Astrocyte of the spinal cord (primary cell): ENCODE measurements at places on chromosomes 5 and 9.

DNA sequence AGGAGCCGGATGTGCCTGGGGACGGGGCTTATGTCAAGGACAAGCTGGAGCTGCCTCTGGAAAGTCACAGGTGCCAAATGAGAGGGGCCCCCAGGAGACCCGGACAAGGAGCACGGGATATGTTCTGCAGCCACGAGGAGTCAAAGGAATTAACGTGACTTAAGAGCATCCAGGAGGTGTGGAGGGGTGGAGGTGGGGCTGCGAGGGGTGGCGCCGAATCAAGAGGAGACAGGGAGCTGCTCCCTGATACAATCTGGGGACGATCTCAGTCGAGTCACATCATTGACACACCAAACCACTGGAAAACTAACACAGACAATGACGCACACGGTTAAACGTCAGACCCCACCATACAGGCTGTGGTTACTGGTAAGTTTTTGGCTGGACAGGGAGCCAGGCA, 10.4 kb downstream of the CCDC127 start:
- DNase-seq: no peak

GRCh38 chr9:34492051-34492450, 30.7 kb downstream of the ENHO start:
- no peak for DNase-seq

- no peak for DNase-seq
Observed at GRCh38 chr5:176817369-176817840, 7.0 kb downstream of the UNC5A start.

DNA sequence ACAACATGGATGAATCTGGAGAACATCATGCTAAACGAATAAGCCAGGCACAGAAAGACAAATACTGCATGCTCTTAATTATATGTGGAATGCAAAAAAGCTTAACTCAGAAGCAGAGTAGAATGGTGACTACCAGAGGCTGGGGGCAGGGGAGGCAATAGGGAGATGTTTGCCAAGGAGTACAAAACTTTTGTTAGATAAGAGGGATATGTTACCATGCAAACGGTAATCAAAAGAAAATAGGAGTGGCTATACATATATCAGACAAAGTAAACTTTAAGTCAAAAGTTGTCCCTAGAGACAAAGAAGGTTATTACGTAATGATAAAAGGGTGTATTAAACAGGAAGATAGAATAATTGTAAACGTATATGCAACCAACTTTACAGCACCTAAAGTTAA, 17.8 kb upstream of the BTNL3 start:
- DNase-seq: no peak

GRCh38 chr5:131530706-131531331, 104.2 kb downstream of the RAPGEF6 start:
- no peak for DNase-seq

GRCh38 chr5:32276173-32276853, 36.4 kb downstream of the MTMR12 start:
- peak; percentile 51 for DNase-seq

DNA sequence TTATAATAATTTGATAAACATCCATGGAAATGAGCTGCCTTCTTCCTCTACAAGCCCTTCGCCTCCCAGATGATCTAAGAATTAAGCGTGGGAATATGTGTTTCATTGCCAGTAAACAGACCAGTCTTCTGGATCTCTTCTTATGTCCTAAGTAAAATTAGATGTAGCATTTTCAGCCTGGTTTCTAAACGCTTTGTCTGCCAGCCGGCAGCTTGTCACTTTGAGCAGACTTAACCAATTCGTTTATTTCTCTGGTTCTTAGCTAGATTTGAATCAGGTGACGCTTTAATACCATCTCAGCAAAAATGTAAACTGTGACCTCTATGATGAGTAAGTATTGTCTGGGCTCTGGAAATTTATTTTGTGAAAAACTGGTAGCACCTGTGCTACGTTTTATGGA, 380.6 kb upstream of the NUDT12 start:
- DNase-seq: no peak

GRCh38 chr5:151200913-151201595, 22.8 kb downstream of the CCDC69 start:
- no peak for DNase-seq

DNA sequence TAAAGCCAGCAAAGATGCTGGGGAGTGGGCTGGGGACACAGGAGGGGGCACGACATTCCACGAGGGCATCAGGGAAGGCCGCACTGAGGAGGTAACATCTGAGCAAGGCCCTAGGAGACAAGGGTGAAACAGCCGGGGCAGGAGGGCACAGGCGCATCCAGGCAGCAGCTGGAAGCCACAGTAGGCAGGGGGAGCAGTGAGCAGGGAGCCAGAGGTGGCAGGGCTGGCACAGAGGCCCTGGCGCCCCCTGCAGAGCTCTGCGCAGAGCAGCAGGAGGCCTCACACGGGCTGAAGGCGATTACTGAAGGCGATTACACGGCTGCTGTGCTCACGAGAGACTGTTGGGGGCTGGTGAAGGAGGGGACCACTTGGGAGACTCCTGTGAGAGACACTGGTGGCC, 15.4 kb downstream of the LMAN2 start:
- no peak for DNase-seq

DNA sequence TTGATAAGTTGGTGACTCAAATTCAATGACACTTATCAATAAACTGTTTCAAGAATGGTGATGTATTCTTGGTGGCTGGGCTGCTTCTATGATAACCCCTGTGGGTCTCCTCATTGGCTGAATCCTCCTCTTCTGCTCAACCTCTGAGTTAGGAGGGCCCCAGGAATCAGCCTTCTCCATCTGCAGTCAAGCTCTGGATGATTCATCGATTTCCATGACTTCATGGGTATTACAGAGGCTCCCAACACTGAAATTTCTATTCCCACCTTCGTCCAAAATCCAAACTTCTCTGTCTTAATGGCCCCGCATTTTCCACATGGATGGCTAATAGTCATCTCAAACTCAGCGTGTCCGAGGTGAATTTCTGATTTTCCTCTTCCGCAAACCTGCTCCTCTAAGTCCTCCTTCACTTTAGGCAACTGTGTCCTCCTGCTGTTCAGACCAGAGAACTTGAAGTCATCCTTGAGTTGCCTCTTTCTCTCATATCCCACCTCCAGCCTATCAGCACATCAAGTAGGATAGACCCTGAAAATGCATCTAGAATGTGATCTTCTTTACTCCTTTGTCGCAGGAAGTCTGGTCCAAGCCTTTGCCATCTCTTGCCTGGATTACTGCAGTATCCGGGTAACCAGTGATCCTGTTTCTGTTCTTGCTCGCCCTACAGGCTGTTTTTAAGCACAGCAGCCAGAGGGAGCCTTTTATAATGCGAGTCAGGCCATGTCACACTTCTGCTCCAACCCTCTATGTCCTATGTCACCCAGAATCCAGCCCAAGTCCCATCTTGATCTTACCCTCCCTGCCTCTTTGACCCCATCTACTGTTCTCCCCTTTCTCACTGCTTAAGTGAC, 41.4 kb upstream of the IL7R start:
- peak; percentile 5 for DNase-seq

GRCh38 chr9:133677126-133678010, 41.2 kb downstream of the DBH start:
- no peak for DNase-seq

- peak; percentile 55 for DNase-seq
Observed at GRCh38 chr9:99140685-99141314, 35.9 kb downstream of the TGFBR1 start.

DNA sequence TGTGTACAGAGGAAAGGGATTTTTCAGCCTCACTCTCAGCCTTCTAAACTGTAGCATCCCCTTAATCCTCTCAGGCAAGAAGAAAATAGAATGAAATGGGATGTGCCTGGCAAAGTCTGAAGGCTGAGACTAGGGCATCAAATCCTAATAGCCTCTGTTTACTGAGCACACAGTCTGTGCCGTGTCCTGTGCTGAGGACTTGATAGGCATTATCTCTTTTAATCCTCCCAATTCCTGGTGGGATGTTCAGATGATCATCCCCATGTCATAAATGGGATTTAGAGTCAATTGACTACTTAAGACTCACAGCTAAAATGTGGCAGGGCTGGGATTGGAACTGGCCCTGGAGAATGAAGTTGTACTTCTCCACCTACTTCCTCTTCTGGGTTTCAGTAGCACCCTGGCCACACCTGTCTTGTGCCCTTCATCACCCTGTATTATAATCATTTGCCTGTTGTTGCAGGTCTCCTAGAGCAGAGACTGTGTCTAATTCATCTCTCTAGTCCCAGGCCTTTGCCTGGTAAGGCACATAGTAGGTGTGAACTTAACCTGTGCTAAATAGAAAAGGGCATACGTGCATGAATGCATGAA, 81.0 kb downstream of the WWC1 start:
- no peak for DNase-seq

DNA sequence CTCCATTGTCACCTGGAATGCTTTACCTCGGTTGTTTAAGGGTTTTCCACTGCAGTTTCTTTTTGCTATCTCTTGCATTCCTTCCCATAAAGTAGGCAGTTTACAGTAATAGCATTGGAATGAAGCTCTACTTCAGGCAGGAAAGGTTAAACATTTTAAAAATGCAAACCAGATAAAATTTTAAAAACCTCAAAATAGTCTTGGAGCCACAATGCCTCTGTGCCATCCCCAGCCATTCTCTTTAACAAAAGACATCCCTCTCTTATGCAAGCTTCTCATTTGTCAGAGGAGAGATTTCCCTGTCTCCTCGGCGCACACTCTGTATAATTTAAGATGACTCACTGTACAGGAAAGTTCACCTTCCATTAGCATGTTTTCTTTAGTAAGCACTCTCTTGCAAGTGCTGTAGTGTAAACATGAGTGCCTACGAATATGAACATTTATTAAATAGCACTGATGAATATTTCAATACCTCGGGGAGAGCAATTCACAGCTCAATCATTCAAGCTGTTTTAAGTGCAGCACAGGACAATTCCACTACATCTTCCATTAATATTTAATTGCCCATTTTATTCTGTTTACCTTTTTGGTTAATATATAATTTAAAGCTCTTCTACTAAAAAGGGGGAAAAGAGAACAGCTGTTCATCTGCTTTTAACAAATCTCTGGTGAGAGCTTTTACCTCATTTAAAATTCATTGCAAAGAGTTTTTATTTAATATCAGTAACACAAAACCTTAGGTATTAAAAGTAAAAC, 343.6 kb downstream of the SPATA31D1 start:
- DNase-seq: peak; percentile 81

DNA sequence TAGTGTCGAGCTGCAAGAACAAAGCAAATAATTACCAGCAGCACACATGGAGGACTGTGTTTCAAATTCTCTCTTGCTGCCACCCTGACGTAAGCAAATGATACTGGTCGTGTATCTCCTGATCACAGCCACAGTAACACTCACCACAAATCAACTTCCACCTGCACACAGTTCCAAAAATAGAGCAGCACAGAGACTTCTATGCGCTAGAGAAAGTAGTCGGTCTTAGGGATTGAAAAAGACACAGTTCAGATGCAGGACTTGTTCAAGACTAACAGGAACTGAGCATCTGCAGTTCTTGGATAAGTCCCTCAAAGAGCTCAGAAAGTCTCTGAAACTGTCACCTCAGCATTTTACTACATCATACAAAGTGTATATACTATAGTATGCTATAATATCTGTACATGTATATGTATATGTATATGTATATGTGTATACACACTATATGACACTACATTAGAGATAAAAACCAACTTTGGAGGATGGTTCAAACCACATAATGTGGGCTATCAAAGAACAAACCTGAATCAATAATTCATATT, 279.0 kb downstream of the GLIS3 start:
- DNase-seq: no peak

- DNase-seq: no peak
Observed at GRCh38 chr5:96896806-96897205, 20.5 kb downstream of the ERAP2 start.

- no peak for DNase-seq
Observed at GRCh38 chr9:93565089-93565488, 11.3 kb upstream of the PHF2 start.

DNA sequence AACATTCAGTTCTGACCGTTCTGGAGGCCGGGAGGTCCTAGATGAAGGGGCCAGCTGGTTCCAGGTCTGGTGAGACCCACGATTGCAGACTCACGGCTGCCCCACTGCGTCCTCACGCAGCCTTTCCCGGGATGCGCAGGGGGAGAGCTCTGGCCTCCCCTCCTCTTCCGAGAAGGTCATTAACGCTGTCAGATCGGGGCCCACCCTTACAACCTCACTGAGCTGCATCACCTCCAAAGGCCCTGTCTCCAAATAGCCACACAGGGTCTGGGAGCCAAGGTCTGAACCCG, 66.6 kb upstream of the PPP1R26 start:
- no peak for DNase-seq

GRCh38 chr9:81174023-81174422, 515.3 kb downstream of the TLE1 start:
- no peak for DNase-seq

- DNase-seq: no peak
Observed at GRCh38 chr5:175551266-175551665, 72.9 kb downstream of the SFXN1 start.

GRCh38 chr5:154211641-154212390, 21.3 kb downstream of the GALNT10 start:
- peak; percentile 73 for DNase-seq

DNA sequence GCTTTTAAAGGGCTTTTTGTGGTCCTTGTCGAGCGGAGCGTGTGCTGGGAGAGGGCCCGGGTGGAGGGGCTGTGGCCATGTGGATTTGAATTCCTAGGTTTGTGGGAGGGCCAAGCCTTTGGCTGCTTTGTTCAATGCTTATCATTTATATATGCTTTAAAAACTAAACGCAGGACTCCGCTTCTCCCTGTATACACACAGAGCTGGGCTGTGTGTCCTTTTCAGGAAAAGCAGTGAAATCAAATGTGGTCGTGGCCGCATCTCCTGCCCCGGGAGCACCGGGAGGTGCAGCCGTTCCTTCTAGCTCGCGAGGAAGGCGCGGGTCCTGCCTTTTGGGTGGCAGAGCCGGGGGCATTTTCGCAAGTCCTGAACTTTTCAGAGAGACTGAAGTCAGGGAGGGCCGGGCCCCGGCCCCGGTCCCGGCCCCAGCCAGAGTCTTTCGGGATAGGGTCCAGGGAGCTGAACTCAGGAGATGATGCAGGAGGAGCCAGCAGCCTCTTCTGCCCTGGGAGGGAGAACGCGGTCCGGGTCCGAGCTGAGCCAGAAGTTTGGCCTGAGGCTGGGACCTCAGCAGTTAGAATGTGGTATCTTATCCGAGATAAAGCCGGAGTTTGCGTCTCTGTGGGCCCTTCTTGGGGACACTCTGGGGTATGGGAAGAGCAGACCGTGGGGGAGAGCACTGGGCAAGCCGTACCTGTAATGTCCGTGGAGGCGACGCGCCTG, 158.8 kb downstream of the C9orf152 start:
- peak; percentile 45 for DNase-seq

DNA sequence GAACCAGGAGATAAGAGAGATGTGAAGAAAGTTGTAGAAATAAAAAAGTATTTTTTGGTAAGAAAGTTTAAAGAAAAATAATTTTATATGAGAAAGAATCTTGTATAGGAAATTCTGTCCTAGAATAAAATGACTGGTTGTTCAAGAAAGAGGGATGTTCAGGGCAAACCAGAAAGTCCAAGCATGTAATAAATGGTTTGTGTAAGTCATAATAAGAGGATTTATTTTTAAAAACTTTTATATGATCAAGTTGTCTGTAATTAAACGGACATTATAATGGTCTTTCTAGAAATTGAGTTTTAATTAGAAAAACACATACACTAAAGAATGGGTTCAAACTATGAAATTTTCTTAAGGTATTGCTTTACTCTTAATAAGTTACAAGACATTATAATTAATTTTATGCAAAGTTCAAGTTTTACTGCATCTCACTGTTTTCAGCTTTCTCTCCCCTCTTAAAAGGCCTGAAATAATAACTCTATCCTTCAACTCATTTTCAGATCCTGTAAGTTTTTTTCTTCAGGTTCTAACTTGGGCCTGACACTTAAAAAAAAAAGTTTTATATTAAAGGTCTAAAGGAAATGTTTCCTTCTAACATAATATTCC, 56.1 kb upstream of the ZNF300 start:
- no peak for DNase-seq
